ENCODE measurements at places on chromosomes 5 and 9.

- no peak for DNase-seq
Observed at GRCh38 chr5:142316051-142316450, 8.8 kb downstream of the SPRY4 start.

GRCh38 chr5:25851301-25851700, 1187.1 kb downstream of the CDH9 start:
- DNase-seq, result no peak

DNA sequence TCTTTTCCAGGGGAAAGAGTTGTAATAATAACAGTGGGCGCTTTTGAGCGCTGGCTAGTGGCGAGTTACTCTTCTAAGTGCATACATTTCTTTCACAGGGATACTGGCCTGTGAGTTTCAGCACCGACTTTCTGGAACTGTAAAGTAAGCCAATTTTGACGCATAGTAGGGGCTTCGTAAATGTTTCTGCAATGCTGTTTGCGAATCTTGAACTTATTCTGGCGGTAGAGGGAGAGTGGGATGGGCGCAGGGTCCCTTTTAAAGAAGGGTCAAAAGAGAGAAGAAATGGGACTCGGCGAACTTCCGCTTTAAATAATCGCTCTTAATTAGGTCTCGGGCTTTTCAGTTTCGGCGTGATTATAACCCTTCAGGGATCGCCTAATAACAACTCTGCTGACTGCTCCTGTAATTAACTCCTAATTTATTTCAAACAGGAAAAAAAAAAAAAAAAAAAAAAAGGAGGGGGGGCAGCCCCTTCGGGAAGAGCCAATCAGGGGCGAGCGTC, 351 bp upstream of the MSX2 start:
- DNase-seq, result no peak

- no peak for DNase-seq
Observed at GRCh38 chr9:86794391-86795046, 152.8 kb downstream of the GAS1 start.

- DNase-seq, result no peak
Observed at GRCh38 chr5:150674341-150674821, 13.3 kb downstream of the MYOZ3 start.

GRCh38 chr5:95718203-95718602, 12.9 kb upstream of the RHOBTB3 start:
- DNase-seq, result no peak

DNA sequence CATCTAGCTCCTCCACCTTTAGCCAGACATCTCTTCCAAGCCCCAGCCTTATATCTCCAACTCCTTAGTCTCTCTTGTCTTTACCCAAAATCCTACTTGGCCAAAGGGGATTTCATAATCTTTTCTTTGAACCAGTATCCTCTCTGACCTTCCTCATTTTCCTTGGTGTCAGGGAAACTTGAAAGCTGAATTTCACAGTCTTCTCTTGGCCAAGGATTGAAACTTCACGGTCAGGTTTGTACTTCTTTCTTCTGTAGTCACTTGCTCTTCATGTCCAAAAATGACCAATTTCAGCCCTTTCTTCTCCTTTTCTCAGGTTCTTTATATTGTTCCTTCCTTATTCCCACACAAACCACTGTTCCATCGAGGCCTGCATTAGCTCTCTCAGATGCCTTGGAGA, 473.7 kb upstream of the KLF4 start:
- DNase-seq, result no peak

DNA sequence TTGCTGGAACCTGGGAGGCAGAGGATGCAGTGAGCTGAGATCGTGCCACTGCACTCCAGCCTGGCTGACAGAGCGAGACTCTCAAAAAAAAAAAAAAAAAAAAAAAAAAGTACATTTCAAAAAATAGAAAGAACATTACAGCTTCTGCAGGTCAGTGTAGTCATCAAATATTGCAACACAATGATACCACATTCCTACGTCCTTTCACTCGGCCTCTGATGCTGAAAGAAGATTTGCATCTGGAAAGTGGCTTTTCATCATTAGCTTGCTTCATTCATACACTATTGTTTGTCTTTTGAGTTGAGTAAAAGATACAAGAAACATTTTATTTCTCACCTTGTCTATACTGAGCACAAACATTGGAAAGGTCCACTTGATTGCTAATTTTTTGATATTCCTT, 59.6 kb upstream of the CPLANE1 start:
- DNase-seq, result no peak

GRCh38 chr9:2120926-2121689, 106.0 kb downstream of the SMARCA2 start:
- DNase-seq, result no peak

DNA sequence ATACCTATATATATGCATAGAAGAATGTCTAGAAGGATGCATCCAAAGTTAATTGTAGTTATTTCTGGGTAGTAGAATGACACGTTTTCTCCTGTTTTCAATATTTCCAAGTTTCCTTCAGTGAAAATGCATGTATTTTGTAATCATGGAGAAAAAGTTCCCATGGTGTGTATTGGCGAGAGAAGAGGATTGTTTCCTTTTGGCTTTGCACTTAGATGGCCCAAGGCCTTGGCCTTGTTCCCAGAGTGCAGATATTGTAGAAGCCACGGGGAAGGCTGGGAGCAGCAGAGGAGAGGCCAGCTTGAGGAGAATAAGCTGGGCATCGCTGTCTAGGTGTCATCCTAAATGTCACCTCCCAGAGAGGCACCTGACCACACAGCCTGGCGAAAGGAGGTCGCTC, 44.0 kb downstream of the IRF1 start:
- no peak for DNase-seq

GRCh38 chr9:112076814-112077213, 98.3 kb downstream of the SUSD1 start:
- DNase-seq, result no peak

- DNase-seq, result no peak
Observed at GRCh38 chr5:80597500-80597899, 27.4 kb upstream of the ANKRD34B start.

DNA sequence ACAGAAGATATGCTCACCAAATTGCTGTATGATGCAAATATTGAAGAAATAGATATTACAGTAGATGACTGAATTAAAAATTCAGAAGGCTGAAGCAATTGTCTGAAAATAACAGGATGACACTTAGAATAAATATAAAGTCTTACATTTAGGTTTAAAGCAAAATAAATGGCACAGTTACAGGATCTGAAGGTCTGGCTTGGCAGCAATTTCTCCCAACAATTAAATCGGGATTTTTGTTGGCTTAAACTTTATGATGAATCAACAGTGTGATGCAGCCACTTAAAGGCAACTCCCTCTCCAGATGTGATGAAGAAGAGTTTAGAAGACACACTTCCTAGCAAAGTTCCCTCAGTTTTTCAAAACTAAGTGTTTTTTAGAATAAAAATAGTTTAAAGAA, 80.5 kb downstream of the NREP start:
- DNase-seq, result no peak

- DNase-seq, result peak; percentile 22
Observed at GRCh38 chr9:134065612-134066419, 2.0 kb downstream of the BRD3 start.

- no peak for DNase-seq
Observed at GRCh38 chr9:76459694-76460635, 983 bp downstream of the GCNT1 start.

- DNase-seq, result no peak
Observed at GRCh38 chr9:107260437-107261081, 22.5 kb upstream of the RAD23B start.

GRCh38 chr5:165404917-165405316, 1899.5 kb downstream of the MAT2B start:
- DNase-seq, result no peak

DNA sequence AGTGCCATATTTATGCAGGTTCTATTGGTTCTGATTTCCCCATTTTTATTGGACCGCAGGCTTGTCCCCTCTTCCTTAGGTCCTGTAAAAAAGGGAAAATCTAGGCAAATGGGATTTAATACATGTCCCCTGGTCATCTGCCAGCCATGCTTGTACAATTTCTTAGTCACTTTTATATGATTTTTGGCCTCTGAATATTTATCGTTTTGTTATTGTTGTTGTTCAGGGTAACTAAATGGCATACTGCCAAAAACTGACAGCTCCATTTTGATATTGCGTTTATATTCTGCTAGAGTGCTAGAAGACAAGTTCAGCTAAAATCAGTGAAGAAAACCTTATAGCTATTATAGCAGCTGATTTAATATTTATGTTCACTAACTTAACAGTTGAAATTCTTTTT, 770.2 kb upstream of the FAM174A start:
- DNase-seq, result no peak

- DNase-seq, result no peak
Observed at GRCh38 chr9:130911254-130912049, 14.8 kb upstream of the QRFP start.

DNA sequence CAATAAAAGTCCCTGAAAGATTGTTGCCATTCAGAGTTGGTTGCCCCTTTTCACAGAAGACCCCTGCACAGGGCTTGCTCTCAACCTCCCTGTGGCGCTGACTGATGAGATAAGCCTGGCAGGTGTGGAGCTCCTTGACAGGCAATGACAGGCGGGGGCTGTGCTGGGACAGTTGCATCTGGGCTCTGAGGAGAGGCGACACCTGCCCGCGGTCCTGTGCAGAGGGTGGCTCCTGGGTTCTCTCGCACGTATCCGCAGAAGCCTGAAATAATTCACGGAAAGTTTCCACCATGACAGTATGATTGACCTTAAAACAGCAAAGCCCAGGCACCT, 19.8 kb upstream of the EXOC3 start:
- DNase-seq, result no peak

DNA sequence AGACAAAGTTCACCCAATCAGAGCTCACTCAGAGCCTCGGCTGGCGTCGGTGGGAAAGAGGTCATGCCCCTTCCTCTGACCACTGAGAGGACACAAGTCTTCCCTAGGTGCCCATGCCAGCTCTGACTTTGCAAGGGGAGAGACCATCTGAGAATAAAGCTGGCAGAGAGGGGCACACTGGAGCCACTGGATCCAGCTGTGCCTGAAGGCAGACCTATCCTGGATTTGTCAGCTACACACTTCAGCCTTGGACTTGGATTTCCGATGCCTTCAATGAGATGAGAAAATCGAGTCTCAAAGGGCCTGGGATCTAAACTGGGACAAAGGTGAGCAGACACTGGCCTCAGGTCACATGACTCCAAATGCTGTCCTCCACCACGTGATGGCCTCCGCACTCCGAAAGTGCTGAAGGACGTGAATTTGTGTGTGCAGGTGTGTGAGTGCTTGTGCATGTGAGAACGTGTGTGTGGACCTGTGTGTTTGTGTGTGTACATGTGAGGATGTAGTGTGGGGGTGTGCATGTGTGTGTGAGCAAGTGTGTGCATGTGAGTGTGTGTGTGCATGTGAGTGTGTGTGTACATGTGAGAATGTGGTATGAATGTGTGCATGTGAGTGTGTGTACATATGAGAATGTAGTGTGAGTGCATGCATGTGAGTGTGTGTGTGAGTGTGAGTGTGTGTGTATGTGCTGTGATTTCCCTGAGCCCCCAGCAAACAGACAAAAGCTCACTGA, 37.9 kb downstream of the BARX1 start:
- DNase-seq, result no peak

DNA sequence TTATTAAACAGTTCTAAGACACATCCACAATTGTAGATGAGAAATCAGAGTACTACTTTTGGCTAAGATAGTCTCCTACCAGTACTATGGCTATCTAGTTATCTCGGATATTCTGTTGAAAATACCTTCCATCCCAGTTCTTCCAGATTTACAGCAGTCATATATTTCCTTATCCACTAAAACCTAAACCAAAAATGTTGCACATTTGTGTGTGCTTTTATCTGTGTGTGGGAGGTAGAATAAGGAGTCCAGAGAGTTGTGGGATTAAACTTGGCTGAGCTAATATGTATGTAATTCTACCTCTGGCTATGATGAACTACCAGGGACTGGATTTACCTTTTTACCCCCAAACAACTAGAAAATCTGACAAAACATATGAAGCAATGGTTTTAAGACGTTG, 17.5 kb upstream of the NDUFB6 start:
- no peak for DNase-seq

- DNase-seq, result no peak
Observed at GRCh38 chr5:149135536-149136201, 5.6 kb upstream of the ABLIM3 start.

DNA sequence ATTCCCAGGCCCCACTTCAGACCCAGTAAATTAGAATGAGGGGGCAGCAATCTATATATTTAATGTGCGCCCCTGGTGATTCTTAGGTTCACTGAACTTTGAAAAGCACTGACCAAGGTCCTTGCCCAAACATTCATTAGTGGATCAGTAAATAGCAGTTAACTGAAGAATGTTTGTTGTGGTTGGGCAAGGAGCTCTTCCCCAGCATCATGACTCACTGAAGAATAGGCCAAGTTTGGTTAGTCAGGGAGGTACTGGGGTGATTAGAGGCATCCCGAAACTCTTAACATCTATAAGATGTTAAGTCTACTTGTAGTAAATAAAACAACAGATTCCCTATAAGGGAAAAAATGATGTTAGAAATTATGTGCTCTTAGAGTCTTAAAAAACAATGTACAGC, 833 bp upstream of the MROH2B start:
- DNase-seq, result no peak

GRCh38 chr5:109907731-109908130, 218.0 kb downstream of the MAN2A1 start:
- no peak for DNase-seq

- DNase-seq, result no peak
Observed at GRCh38 chr5:151378616-151379015, 31.3 kb upstream of the SLC36A2 start.

Measured in activated CD8-positive, alpha-beta memory T cell treated with anti-CD3 and anti-CD28 coated beads for 1 hour (primary cell).